ENCODE measurements at places on chromosomes 3 and 15.

GRCh38 chr3:167973046-167973445, 122.7 kb downstream of the GOLIM4 start:
- no peak for DNase-seq

GRCh38 chr3:98962189-98962930, 60.9 kb upstream of the DCBLD2 start:
- peak; percentile 98 for DNase-seq

- DNase-seq = peak; percentile 10
These were observed 10.0 kb upstream of the ST8SIA2 start for GRCh38 chr15:92383519-92384324.

DNA sequence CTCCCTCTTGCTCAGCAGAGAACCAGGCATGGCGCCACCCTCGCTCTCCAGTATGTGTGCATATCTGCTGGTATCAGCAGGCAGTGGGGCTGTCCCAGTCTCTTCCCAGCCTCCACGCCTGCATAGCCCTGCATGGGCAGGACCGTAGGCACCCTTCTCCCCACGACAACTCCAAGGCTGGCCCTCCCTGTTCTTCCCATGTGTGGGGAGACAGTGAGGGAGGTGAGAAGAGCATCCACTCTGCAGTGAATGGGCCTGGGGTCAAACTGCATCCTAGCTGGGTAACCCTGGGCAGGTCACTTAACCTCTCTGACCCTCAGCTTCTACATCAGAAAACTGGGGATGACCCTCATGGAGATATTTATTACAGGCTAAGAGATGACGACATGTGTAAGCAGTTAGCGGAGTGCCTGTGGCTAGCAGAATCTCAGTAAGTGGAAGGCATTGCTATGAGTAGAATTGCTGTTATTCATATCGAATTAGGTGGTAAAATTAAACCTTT, 13.3 kb upstream of the SSUH2 start:
- peak; percentile 35 for DNase-seq

- DNase-seq = peak; percentile 22
These were observed 7.2 kb downstream of the FAH start for GRCh38 chr15:80159811-80160569.

DNA sequence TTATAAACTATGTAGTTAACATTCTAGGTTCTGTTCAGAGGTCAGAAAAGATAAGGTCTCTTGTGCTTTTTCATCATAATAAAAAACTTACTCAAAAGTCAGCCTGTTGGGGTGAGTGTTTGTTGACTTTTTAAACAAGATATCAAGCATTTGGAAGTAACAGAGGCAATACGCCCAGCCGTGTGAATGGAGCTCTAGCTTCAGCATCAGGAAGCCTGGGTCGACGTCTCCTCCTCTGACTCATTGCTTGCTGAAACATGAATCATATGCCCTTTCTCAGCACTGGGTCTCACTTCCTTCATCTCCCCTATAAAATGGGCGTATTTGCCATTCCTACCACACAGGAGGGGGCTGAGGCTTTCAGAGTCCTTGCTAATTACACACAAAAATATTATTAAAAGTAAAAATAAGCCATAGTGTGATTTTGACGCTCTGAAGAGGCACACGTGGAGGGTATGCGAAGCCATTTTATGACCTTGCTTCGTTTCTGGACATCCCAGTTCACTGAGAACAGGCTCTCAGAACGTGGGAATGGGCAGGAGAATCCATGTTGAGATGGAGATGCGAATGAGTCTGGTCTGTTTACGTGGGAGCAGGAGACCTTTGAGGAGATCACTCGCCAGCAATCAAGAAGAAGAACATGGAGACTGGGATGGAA, 220.8 kb upstream of the TPRG1 start:
- peak; percentile 95 for DNase-seq

- no peak for DNase-seq
These were observed 6.3 kb upstream of the LRRC58 start for GRCh38 chr3:120355486-120355885.

DNA sequence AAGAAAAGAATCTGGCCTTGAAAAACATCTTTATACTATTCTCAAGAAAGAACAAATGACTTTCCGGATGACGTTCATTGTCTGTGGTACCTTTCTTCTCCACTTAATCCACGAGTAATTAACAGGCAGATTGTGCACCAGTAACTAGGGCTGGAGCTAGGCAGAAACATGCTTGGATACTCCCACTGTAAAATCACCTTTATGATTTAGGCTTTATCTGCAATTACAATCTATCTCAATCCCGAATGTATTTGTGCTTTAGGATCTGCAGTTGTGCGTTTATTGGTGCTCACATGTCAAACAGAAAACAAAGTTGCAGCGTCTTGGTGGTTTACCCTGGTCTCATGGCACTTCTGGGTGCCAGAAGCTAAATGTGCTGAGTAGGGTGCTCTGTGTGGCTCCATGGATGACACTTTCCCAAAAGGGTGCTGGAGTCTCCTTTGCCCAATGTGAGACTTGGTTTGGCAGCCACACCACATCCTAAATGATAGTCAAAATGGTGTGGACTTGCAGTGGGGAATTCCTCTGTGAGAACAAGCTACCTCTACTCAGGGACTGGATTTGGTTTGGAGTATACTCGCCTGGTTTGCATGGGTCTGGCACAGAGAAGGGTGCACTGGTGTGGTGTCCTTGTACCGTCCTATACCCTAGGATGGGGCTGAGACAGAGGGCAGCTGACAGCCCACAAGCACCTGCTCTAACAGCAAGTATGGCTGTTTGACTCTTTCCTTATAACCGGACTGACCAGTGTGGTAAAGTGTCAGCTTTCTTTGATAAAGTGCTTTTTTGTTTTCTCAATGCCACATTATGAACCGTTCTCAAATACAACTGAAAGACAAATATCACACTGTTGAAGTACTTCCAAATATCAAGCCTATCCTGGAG, 7.7 kb downstream of the SERP1 start:
- no peak for DNase-seq

- no peak for DNase-seq
These were observed 248.8 kb downstream of the PCCB start for GRCh38 chr3:136498919-136499447.

GRCh38 chr15:41493205-41493901, at the start of gene ITPKA:
ITPKA (plus strand) TSS chr15:41493874; CDS start chr15:41493928, 54 bp downstream.
- DNase-seq = peak; percentile 71

GRCh38 chr3:152258448-152259393, 10.0 kb upstream of the MBNL1 start:
- DNase-seq = peak; percentile 96

- no peak for DNase-seq
These were observed 124.1 kb upstream of the IQSEC1 start for GRCh38 chr3:13197281-13197680.

- no peak for DNase-seq
These were observed 43.7 kb downstream of the BTD start for GRCh38 chr3:15645246-15645645.

DNA sequence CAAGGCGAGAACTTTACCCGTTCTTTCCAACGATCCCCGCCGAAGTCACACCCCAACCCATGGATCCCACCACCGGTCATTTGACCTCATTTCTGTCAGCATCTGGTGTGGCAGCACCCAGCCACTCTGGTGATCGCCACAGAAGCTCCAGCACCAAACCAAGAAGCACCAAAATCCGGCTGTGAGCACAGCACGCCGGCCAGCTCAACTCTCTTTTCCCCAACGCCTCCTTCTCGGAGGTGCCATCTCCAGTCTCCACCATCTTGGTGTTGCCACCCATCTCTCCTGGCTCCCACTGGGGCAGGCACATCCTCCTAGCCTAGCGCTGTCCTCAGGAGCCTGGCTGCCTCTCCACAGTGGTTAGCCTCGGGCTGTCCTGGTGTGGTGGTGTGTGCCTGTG, 6.5 kb downstream of the MUC4 start:
- no peak for DNase-seq

GRCh38 chr15:98730860-98731711, 82.7 kb downstream of the IGF1R start:
- peak; percentile 32 for DNase-seq

- DNase-seq = no peak
These were observed 372.5 kb upstream of the BCHE start for GRCh38 chr3:166209701-166210100.

GRCh38 chr3:159941038-159942000, 47.3 kb upstream of the IL12A start:
- DNase-seq = peak; percentile 34

- no peak for DNase-seq
These were observed 48.9 kb upstream of the SLC6A6 start for GRCh38 chr3:14353502-14353901.

- no peak for DNase-seq
These were observed at the start of gene SLC15A2 for GRCh38 chr3:121894301-121894990. SLC15A2 (plus strand) TSS chr3:121894401; CDS start chr3:121894477, 76 bp downstream.

GRCh38 chr3:81354119-81354518, 407.3 kb downstream of the GBE1 start:
- no peak for DNase-seq

- no peak for DNase-seq
These were observed 241.4 kb downstream of the ISL2 start for GRCh38 chr15:76577879-76578512.

DNA sequence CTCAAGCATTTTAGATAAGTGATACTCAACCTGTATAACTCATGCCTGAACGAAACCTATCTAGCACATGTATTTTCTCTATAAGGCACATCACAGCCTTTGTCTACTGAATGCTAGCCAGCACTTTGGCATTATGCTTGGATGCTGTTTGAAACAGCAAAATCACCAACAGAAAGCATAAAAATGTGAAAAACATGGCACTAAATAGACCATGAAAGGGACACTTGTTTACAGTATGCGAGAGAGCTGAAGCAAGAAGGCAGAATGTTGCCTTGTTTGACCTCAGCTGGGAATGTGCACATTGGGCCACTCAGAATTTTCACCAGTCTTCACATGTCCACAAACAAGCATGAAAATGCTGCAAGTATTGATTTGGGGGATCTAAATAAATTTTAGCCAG, 59.5 kb downstream of the MINDY2 start:
- no peak for DNase-seq

DNA sequence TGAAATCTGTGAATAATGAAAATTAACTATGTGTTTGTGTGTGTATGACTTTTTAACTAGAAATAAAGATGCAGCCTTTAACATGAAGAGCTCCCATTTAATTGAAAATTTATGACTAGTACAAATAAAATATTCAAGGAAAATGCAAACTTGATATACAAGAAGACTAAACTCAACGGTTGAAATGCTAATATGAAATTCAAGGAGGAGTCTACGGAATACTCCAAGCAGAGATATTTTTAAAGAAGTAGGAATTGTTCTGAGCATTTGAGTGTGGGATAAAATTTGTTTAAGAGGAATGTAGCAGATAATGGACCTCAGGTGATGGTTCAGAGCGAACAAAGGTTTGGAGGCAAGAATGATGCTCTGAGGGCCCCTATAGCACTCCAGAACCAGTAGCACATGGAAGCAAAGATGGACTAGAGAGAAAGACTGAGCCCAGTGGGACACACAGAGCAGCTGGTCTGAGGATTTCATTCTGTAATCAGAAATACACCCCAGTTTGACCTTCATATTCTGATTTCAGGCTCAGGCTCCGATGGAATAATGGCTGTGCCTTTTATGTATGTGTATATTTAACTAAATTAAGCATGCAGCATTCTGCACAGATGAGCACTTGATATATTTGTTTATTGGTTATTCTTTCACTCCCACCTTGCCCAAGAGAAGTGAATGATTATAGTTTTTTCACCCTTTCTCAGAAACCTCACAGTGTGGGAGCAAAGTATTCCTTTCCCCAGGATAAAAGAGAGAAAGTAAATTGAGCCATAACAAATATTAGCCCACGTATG, 227.1 kb downstream of the ZPLD1 start:
- DNase-seq = no peak

- peak; percentile 29 for DNase-seq
These were observed 1021.0 kb downstream of the MCTP2 start for GRCh38 chr15:95252404-95252803.

GRCh38 chr15:33639456-33639855, 328.7 kb downstream of the RYR3 start:
- no peak for DNase-seq

- DNase-seq = peak; percentile 35
These were observed 202.5 kb upstream of the CBLB start for GRCh38 chr3:106071306-106071705.

DNA sequence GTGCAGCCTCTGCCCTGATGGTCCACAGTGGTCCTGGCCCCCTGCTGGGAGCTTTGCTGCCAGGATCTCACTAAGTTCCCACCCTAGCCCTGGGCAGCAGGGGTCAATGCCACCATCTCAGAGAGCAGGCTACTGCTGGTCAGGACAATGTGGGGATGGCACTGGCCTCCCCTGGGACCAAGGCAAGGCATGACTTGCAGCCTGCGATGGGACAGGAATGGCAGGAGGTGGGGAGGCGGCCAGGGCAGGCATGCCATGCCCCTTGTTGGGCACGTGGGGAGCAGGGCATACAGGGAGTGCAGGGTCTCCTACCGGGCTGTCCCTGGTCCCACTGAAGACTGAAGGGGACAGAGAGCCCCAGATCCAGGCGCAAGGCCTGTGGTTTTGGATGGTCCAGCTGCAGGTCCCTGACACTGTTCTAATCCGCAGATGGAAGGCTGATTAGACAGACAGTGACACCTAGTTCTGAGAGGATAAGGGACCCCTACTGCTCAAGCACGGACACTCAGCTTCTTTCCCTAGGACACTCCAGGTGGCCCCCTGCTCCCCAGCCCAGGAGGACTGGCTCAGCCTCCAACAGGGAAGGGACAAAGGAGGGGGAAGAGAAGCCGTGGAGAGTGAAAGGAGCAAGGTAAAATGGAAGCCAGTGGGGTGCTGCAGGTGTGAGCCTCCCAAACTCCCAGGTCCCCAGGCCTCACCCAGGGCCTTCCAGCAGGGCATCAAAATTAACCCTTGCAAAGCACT, 69.2 kb upstream of the RPL32 start:
- no peak for DNase-seq

- no peak for DNase-seq
These were observed 28.2 kb downstream of the IQCF6 start for GRCh38 chr3:51750878-51751277.
